ENCODE measurements at places on chromosomes 6 and 20.

DNA sequence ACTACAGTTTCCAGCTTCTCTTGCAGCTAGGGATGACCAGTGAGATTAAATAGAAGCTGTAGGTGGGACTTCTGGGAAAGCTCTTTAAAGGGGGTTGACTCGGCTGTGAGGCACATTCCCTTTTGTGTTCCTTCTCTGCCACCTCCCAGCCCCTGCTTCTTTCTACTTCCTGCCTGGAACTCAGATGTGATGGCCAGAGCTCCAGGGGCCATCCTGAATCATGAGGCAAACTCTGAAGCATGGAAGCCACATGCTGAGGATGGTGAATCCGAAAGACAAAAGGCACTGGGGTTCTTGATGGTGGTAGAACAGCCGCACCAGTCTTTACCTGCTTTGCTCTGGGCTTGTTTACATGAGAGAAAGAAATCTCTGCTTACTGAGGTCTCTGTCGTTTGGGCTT is 9.1 kb downstream of the CEBPB start:
- no peak for DNase-seq

- no peak for DNase-seq
Observed at GRCh38 chr20:3330046-3330741, 77.3 kb downstream of the DNAAF9 start.

DNA sequence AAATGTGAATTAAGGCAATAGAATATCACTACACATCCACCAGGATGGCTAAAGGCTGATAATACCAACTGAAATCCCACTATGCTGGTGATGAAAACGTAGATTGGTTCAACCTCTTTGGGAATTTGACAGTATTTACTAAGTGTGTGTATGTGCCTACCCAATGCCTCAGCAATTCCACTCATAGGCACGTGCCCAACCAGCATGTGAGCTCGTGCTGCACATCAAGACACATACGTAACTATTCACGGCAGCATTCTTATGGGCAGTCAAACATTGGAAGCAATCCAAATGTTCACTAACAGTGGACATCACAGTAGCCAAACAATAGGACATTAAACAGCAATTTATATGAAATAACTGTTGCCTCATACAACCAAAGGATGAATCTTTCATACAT is 15.7 kb upstream of the AFDN start:
- no peak for DNase-seq

- DNase-seq, result no peak
Observed at GRCh38 chr6:108969776-108970175, 121.6 kb downstream of the ARMC2 start.

GRCh38 chr6:113556775-113557174 is 300.4 kb upstream of the MARCKS start:
- no peak for DNase-seq

DNA sequence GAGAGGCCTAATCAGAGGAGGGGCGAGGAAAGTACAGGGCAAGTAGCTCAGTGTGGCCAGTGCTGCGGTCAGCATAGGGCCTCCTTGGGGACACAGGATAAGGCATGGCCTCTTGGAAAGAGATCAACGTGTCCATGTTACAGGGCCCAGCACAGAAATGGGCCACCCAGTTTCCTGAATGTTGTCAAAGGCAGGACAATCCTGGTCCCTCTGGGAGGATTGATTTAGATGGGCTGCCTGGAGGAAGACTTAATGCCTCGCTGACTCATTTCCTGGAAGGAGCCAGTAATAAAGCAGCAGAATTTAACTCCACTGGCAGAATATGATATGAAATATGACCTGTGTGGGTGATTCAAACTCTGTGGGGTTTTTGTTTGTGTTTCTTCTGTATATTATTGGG is 16.6 kb downstream of the DDO start:
- no peak for DNase-seq

DNA sequence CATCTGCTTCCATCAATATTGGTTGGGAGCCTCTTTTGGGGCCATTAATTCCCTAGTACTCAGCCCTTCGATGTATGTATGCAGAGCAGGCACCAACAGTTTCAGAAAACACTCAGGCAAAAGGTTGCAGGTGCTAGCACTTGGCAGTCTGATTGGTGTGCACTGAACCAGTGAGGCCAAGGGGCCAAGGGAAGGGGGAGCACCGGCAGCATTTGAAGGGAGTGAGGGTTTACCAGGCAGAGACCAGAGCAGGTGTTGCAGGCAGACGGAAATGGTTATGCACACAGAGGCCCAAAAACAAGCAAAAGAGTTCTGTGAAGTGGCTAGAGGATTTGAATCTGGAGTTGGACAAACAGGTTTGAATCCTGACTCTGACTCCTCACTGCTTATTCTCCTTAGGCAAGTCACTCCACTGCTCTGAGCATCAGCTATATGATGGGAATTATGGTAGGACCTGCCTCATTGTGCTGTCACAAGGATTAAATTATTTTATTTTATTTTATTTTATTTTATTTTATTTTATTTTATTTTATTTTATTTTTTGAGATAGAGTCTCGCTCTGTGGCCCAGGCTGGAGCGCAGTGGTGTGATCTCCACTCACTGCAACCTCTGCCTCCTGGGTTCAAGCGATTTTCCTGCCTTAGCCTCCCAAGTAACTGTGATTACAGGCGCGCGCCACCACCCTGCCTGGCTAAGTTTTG is 58.1 kb upstream of the SHLD1 start:
- DNase-seq, result no peak

DNA sequence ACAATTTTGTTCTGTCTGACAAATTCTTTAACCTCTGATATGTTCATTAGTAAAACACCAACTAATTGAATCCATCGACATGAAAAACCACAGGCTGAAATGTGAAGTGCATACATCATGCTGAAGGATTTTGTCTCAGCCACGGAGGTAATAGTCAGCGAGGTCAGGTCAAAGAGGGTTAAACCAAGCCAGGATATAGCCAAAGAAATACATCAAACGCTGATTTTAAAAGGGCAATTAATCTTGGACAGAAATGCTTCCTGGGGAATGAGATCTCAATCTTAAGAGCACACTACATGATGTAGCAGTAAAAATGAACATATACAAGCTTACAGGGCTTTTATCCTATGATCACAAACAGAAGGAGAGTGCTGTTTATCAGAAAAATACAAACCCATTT is 106.7 kb downstream of the PRDM1 start:
- DNase-seq, result no peak

DNA sequence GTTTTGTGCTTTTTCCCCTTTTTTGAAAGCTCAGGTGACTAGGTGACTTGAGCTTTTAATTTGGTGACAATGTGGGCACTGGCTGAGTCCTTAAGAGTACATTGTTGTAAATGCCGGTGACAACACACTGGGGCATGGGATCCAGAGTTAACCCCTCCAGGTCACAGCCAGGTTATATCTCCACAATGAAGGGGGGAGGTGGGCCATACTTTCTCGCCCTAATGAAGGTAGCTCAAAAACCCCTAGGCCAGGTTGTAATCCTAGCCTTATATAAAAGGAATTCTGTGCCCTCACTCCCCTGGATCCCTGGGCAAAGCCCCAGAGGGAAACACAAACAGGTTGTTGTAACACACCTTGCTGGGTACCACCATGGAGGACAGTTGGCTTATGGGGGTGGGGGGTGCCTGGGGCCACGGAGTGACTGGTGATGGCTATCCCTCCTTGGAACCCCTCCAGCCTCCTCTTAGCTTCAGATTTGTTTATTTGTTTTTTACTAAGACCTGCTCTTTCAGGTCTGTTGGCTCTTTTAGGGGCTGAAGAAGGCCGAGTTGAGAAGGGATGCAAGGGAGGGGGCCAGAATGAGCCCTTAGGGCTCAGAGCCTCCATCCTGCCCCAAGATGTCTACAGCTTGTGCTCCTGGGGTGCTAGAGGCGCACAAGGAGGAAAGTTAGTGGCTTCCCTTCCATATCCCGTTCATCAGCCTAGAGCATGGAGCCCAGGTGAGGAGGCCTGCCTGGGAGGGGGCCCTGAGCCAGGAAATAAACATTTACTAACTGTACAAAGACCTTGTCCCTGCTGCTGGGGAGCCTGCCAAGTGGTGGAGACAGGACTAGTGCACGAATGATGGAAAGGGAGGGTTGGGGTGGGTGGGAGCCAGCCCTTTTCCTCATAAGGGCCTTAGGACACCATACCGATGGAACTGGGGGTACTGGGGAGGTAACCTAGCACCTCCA is 2.2 kb upstream of the VEGFA start:
- no peak for DNase-seq

- no peak for DNase-seq
Observed at GRCh38 chr6:75906871-75907270, 157.8 kb downstream of the MYO6 start.

DNA sequence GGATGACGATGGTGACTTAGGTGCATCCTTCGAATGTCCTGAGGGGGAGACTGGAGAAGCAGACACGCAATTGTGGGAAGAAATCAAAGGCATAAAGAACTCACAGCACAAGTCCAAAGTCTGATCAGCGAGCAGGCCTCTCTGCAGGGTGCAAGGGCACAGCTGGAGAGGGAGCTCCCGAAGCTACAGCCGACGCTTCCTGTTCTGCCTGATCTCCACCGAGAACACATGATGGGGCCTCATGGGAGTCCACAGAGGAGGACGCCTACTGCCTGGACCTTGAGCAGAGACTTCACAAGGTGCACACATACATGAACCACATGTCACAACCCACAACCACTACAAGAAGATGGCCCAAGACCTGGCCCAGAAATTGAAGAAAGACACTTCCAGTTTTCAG is 51.4 kb downstream of the RIN2 start:
- no peak for DNase-seq

- no peak for DNase-seq
Observed at GRCh38 chr20:24629668-24630067, 160.2 kb downstream of the SYNDIG1 start.

DNA sequence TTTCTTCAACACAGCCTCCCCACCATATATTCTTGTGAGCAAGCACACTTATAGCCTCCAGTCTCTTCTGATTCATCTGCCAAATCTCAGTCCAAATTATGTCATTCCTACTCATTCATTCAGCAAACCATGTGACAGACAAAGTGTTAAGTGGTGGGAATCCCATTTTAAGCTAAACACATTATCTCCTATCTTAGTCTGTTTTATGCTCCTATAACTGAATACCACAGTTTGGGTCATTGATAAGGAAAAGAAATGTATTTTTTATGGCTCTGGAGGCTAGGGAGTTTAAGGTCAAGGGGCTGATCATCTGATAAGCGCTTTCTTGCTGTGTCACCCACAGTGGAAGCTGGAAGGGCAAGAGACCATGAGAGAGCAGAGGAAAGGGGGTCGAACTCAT is 23.9 kb upstream of the SMIM13 start:
- DNase-seq, result no peak

GRCh38 chr6:170076466-170077165 is 214.3 kb downstream of the DLL1 start:
- DNase-seq, result no peak

GRCh38 chr6:80548532-80548931 is 442.1 kb downstream of the BCKDHB start:
- no peak for DNase-seq

GRCh38 chr6:30600451-30600961 is 16.5 kb downstream of the PPP1R10 start:
- no peak for DNase-seq

GRCh38 chr6:15255481-15255880 is 9.6 kb downstream of the JARID2 start:
- no peak for DNase-seq

DNA sequence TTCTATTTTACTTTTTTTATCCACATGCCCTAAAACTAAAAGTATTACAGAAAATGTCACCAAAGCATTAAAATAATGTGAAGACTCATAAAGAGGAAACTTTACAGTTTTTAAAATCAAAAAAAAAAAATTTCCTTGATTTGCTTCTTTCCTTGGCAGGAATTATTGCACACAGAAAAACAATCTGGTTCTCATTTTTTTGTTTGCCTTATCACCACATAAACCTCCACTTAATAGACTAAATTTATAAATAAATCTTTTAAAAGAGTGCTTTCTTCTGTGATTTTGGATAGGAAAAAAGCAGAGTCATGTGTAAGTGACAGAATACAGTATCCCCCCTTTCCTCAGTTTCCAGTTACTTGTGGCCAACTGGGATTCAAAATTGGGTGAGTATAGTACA is 695.1 kb upstream of the CITED2 start:
- DNase-seq, result no peak

DNA sequence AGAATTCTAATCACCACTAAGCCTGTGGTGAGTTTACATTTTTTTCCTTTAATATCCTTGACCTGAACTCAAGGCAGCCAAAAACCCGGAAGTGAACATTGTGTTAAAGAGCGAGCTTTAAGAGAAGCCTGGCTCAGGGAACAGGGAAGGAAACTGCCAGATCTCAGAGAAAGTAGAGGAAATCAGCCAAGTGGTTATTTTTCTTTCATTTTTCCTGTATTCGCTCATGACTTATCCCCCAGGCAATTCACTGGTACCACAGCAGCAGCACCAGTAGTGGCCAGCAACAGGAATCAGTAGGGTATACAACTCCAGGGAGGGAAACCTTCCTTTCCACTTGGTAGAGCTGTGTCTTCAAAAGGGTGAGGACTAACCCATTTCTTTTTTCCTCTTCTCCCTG is 89.6 kb upstream of the HMGCLL1 start:
- no peak for DNase-seq

GRCh38 chr20:45028424-45029136 is 62.3 kb downstream of the STK4 start:
- no peak for DNase-seq

GRCh38 chr6:147322299-147323162 is 118.3 kb downstream of the STXBP5 start:
- DNase-seq, result peak; percentile 4

DNA sequence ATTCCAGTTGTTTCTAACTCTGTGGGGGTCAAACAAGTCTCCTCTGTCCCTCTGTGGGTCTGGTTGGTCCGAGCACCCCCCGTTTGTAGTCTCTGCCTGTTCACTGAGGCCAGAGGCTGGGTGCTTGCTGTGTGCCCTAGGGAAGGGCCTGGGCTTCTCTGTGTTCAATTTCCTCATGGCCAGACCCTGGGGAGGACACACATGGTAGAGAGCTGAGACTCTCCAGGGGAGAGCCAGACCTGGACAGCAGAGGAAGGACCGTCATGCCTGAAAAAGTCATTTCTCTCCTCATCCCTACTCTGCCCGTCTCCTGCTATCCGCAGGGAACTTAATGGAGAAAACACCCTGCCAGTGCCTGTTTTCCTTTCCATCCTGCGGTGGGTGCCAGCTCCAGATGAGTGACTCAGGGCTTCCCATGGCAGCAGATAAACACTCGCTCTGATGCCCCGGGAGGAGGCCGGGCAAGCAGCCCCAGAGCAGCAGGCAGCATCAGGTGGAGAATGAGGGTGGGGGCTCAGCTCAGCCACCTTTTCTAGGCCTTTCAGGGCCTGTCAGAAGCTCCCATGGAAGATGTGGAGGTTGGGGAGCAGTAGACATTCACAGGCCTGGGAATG is 51.9 kb downstream of the SNAI1 start:
- DNase-seq, result no peak

- DNase-seq, result no peak
Observed at GRCh38 chr20:22462975-22463914, 121.1 kb downstream of the FOXA2 start.

DNA sequence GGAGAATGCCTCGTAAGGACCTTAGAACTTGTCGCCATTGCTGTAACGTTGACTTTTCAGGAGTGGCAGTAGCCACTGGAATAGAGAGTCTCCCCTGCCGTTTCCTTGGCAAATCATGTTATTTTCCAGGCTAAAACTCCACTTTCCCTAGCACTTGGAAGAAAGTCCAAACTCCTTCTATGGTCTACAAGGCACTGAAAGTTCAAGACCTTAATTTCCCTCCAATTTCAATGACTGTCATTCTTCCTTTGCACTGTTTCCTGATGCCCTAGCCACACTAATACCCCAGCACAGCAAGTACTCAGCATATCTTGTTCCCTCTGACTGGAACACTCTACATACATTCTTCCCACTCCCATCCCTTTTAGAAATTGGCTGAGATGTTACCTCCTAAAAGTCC is 1.8 kb upstream of the TBPL1 start:
- DNase-seq, result no peak

- no peak for DNase-seq
Observed at GRCh38 chr20:44888226-44889103, 3.0 kb downstream of the YWHAB start.

Data from CD4-positive, alpha-beta T cell treated with Interleukin-6 for 4 hours (primary cell).